ENCODE measurements at places on chromosomes 12 and 14. TPM values are rescaled to one million over a fixed set of nuclear protein-coding genes. Genes with fewer than 3 reads are reported as not detected.

DNA sequence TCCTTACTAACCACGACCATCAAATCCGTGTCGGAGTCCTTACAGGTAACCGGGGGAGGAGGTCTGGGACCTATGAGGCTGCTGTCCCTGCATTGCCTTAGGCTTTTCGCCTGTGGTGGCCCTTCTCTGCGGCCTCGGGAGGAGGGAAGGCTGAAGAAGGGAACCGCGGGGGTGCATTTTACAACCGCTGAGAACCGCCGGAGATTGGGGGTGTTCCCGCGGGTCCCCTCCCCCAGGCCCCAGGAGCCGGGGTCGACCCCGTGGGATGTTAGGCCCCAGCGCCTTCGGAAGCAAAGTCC lies 549 bp downstream of the GPHN start:
- DNase-seq: no peak

GRCh38 chr14:62736048-62737043 lies 308.9 kb downstream of the KCNH5 start:
- no peak for DNase-seq

GRCh38 chr14:63710497-63710896 lies 17.4 kb downstream of the SGPP1 start:
- no peak for DNase-seq

DNA sequence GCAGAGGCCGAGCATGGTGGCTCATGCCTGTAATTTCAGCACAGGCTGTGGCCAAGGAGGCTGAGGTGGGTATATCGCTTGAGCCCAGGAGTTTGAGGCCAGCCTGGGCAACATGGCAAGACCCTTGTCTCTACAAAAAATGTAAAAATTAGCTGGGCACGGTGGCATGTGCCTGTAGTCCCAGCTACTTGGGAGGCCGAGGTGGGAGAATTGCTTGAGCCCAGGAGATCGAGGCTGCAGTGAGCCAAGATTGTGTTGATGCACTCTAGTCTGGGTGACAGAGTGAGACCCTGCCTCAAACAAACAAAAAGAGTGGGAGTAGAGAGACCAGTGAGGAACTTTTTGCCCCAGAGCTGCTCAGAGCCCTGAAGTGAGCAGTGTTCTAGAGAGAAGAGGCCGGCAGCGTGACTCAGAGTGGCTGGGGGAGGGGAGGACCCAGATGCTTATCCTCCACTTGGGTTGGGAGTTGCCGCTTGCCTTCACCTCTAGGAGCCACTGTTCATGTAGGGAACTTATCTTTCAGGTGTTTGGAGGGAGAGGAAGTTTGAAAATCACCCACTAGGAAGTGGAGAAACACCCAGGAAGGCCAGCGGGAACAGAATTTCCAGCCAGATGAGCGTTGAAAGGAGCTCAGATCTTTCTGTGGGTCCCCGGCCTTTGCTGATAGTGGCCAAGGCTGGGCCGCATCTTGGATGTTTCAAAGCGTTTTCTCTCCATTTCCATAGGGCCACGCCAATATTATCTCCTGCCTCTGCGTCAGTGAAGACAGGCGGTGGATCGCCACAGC lies 15.3 kb downstream of the CFAP251 start:
- no peak for DNase-seq

GRCh38 chr12:90321369-90321768 lies 612.7 kb upstream of the ATP2B1 start:
- no peak for DNase-seq

The NELL2 gene
- 0.69 TPM for polyA plus RNA-seq

The EML5 gene
- under 0.01 TPM for polyA plus RNA-seq

The RASSF8 gene
- polyA plus RNA-seq: 3.1 TPM

All from sigmoid colon (tissue), 7 donors.